ENCODE measurements at places on chromosomes 16 and 17.

- no peak for DNase-seq
Observed at GRCh38 chr16:11198828-11199227, 57.2 kb downstream of the SOCS1 start.

DNA sequence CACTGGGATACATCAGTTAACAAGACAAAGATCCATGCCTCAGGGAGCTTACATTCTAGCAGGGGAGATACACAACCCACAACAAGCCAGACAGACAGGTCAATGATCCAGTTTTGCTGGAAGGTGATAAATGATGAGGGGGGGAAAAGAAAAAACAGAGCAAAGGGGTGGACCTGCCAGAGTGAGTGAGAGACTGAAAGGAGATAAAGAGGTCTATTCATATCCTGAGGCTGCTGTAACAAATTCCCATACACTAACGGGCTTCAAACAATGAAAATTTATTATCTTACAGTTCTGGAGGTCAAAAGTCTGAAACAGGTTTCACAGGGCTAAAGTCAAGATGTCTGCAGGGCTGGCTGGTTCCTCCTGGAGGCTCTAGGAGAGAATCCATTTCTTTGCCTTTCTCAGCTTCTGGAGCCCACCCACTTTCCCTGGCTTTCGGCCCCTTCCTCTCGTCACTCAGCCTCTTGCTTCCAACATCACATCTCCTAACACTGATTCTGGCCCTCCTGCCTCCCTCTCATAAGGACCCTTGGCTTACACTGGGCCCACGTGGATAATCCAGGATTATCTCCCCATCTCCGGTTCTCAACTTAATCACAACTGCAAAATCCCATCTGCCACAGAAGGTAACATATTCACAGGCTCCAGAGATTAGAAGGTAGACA, 81.5 kb downstream of the GAS7 start:
- no peak for DNase-seq

- no peak for DNase-seq
Observed at GRCh38 chr16:1559446-1559975, 26.0 kb downstream of the TMEM204 start.

DNA sequence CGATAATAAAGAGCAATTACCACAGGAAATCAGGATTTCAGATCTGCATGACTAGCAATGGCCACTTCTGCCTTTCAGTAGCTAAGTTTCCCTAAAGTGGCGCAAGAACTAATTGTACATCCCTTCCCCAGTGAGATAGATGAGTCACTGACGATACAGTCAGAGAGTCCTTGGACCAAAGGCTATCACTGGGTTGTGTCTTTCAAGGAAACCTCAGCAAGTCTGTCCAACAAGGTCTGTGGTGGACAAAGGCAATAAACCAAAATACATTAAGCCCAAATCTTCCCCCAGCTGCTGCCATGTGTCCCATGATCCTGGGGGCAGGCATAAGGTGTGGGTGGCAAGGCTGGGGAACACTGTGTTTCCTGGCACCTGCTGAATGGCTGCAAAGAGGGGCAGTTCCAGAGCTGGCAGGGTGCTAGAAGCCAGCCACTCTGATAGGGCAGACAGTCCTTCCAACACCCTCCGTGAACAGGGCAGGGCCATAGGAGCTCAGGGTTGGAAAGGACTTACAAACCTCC, 20.5 kb upstream of the MTMR4 start:
- no peak for DNase-seq

DNA sequence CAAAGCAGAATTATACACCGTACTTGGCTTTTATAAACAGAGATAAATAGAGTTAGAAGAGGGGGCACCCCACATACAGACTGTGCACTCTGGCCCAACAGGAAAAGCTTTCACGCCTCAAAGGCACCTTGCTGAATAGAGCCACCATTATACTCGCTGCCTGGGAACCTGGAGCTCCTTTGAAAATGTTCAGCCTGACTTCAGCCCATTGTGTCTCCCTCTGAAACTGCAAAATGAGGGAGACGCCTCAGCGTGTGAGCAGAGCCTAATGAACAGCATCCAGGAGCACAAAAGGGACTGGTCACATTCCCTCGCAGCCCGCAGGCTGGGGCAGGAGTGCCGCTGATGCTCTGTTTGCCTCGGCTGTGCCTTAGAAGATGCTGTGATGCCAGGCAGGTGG, 46.3 kb downstream of the ABCC12 start:
- no peak for DNase-seq

DNA sequence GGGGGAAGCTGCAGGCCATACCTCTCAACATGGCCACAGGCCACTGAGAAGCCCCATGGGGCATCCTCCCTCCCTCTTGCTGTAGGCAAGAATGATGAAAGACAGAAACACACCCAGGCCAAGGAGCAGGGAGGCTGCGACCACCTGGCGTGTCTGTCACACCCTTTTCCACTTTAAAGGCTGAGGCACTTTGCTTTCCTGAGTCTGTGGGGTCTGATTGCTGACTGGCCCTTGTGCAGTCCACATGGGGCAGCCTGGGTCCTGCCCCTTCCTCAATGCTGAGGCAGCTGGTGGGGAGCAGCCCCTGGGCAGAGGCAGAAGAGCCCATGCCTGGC, 8.7 kb downstream of the TMEM204 start:
- no peak for DNase-seq

- DNase-seq: no peak
Observed at GRCh38 chr17:17722906-17723353, 41.7 kb downstream of the RAI1 start.

GRCh38 chr17:61468263-61468907, 16.2 kb downstream of the TBX4 start:
- DNase-seq: no peak

GRCh38 chr17:30165960-30166359, 49.3 kb downstream of the NSRP1 start:
- no peak for DNase-seq

GRCh38 chr17:34598161-34598776, 18.9 kb downstream of the TMEM132E start:
- no peak for DNase-seq

DNA sequence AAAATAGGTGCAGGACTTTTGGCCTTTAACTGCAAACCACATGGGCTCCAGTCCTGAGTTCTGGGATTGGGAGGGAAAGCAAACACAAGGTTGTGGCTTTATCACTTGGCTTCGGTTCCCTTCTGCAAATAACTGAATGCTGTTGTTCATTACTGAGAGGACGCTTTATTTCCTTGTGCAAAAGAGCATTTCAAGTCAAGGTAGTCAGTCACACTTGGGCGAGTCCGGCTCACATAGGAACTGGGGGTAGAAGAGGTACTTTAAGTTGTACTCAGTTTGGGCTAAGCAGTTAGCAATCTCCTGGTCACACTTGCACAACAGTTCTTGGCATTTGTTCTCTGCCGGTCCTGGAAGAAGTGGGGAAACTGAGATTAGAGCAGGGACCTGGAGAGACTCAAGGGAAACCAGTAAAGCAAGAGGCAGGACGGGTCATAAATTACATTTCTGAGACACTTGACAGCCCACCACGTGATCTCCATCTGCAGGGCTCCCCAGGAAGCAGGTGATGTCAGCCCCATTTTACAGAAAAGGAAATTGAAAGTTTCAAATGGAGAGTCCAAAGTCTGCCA, 21.6 kb downstream of the PLA2G10 start:
- DNase-seq: no peak

DNA sequence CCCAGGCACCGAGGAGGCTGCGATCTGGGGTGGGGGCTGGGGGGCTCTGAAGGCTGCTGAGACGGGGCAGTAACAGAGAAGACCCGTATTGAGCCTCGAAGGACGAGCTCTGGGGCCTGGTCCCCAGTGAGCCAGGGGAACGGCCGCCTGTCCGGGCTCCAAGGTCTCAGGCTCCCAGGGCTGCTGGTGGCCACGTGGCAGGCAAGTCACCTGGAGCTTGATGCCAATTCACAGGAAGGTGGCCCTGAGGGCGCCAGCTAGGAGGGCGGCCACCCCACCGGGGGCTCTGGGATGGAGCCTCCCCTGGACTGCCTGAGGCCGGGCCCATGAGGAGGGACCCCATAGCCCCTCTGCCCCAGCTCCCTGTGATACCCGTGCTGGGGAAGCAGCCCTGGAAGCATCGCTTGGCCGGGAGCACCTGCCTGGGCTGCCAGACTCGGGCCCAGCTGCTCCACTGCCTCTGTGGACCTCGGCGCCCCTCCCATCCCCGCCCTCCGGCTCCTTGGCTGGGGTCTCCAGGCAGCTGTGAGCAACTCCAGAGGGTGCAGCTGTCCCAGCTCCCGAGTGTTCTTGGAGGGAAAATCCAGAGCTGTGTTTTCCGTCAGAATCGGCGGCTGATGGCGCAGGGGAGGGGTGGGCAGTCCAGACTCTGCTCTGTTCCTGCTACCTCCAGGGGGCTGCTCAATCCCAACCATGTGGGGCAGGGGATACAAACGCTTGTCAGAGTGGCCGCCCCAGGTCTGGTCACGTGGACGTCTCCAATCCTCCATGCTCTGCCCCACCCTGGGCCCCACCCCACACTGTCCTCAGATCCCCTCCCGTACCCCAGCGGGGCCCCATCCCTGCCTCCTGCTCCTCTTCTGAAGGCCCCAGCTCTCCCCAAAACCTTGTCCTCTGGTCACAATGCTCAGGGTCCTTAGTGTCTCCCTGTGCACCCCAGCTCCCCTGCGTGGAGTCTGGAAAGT, 67.2 kb upstream of the GNG13 start:
- DNase-seq: no peak

GRCh38 chr17:79699386-79700036, 31.2 kb upstream of the ENPP7 start:
- DNase-seq: no peak

GRCh38 chr16:1101573-1102332, 5.7 kb upstream of the C1QTNF8 start:
- no peak for DNase-seq

- no peak for DNase-seq
Observed at GRCh38 chr17:3033248-3033640, 30.2 kb downstream of the OR1D5 start.

GRCh38 chr16:85275533-85276249, 163.4 kb upstream of the CIBAR2 start:
- DNase-seq: peak; percentile 37

GRCh38 chr17:39845052-39845846, 18.9 kb downstream of the IKZF3 start:
- no peak for DNase-seq

GRCh38 chr16:7482032-7482431, 149.4 kb downstream of the RBFOX1 start:
- DNase-seq: no peak

- DNase-seq: no peak
Observed at GRCh38 chr17:67531291-67531690, 154.2 kb downstream of the PITPNC1 start.

- DNase-seq: no peak
Observed at GRCh38 chr16:88634994-88635670, 3.2 kb upstream of the IL17C start.

- no peak for DNase-seq
Observed at GRCh38 chr16:67811899-67812298, 5.2 kb downstream of the TSNAXIP1 start.

DNA sequence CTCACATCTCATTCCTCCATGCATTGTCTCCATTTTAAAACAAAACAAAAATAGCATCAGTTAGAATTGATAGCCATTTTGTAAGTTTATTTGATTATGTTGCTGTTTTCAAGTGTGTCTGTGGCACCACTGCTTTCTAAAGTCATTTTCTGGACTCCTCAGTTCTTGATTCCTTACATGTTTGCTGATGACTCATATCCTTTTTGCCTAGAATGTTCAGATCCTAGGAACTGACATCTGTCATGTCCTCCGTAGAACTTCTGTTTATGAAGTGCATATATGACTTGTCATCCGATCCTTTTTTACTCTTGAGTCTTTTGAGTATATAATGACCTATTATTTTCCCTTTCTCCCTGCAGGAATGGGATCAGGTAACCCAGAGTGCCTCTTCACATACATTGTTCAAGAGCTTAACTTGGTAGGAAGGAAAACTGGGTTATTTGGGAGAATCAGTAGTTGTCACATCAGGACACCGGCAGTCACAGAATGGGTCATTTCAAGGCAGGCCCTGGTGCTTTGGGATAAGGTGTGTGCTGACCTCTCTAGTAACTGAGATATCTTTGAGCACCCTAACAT, 69.2 kb downstream of the MAP2K4 start:
- DNase-seq: no peak

DNA sequence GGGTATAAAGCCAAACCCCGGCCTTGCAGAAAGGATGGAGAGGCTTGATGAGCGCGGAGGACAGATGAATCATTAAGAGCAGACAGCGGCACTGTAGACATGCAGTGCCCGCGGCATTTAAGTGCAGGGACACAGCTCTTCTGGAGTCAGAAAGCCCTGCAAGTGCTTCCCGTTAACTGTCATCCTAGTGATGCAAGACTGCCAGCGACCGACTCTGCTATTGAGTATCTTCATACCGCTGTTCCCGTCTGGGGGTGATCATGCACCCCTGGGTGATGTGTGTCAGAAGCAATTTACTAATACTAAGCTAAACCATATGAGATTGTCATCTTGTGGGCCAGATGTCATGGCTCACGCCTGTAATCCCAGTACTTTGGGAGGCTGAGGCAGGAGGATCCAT, 101.0 kb downstream of the ABCC6 start:
- DNase-seq: no peak

DNA sequence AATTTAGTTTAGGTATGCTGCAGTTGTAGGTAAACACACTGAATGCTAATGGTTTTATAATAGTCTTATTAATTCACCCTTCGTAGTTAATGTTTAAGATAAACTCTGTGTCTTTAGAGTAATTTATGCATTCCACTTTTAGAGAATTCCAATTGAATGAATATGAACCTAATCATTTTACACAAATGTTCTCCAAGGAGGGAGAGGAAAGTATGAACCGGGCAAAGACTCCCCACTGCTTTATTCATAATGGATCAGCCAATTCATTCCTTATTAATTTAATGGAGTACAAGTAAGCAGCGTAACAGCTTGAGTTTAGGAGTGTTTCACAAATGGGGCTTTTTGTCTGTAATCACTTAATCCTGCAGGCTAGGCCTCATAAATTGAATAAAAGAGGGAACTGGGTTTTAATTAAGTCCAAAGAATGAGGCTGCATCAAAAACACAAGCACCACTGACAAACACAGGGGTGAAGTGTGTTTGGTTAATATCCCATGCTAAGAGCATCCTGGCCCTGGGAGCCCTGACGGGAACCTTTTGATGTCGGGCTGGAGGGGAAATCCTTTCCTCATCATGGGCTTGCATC, 375.7 kb upstream of the DYNLRB2 start:
- DNase-seq: no peak

DNA sequence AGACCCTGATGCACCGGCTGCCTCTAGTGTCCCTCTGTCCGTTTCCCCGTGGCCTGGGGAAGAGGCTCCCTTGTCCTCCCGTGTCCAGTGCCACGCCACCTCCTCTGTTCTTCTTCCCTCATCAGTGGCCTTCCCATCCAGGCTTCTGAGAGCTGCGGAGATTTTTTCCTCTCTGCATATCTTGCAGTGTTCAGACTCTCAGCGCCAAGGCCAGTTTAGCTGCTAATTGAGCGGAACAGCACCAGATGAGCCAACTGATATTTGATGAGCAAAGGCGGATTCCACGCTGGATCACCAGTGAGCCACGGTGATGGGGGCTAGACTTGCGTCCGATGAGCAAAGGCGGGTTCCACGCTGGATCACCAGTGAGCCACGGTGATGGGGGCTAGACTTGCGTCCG, 257.6 kb downstream of the FOXL1 start:
- DNase-seq: no peak

- DNase-seq: no peak
Observed at GRCh38 chr16:53958341-53958880, 254.5 kb downstream of the FTO start.

Data from T-helper 1 cell (primary cell).